ENCODE measurements at places on chromosomes 7 and 10. TPM values are rescaled to one million over a fixed set of nuclear protein-coding genes. Genes with fewer than 3 reads are reported as not detected.

ADARB2 gene
- total RNA-seq: under 0.01 TPM

GHRHR gene
- total RNA-seq: not detected

UTF1 gene
- total RNA-seq: not detected

DNA sequence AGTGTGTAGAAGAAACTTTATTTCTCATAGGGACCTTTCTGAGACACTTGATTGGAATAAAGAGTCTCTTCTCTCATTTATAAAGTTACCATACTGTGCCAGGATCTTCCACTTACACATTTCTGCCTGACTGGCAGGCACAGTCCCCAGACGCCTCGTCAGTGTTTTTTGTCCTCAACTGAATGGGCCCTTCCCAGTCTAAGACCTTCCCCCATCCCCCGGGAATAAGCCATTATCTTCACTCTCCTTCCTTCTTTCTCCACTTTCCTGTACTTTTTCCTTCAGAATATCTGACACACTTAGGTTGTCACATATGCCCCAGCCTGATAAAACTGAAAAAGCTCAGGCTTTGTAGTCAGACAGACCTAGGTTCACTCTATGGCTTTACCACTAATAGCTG, 35.3 kb upstream of the KCNIP2 start:
- no peak for DNase-seq

DNA sequence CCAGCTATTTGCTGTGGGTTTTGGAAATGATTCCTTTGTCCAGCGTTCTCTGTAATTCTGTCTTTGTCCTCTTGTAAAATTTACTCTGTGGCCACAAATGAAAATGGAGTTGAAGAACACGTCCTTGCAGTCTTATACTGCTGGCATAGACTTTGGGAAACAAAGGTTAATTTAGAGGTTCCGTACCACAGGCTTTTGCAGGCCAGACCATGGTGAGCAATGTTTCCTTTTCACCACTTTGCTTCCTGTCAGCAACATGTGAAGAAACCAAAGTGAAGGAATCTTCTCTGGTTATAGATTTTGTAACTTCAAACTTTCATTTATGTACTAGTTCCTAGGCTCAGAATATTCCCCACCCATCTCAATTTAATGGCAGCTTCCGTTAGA, 488.5 kb downstream of the MDFIC start:
- no peak for DNase-seq

DNA sequence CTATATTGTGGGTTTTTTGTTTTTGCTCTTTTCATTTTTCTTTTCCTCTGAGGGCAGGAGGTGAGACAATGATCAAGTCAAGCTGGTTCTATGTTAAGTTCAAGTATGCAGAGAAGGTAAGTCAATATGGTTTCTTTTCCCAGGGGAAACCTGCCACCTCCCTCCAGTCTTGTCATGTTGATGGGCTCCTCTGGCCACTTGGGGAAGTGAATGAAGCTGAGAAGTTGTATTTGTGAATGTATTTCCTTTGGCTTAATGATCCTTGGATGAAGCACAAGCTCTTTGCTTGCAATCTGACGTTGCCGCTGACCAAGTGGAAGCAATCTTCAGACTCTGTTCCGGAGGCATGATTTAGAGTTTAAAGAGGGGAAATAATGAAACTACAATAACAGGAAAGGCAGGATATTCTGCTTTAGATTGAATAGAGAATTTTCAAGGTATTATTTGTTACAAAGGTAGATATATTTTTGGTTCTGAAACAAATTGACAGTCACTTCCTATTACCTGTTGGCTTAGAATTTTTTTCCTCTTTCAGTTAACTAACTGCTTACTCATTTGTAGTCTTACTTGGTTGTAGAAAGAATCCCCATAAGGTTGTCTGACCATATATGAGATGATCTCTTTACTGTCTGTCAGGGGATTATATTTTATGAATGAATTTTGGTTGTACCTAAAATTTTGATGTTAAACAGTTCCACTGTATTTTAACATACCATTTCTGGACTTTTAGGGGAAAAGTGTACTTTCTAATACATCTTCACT, 369.6 kb downstream of the AUTS2 start:
- DNase-seq: no peak

DNA sequence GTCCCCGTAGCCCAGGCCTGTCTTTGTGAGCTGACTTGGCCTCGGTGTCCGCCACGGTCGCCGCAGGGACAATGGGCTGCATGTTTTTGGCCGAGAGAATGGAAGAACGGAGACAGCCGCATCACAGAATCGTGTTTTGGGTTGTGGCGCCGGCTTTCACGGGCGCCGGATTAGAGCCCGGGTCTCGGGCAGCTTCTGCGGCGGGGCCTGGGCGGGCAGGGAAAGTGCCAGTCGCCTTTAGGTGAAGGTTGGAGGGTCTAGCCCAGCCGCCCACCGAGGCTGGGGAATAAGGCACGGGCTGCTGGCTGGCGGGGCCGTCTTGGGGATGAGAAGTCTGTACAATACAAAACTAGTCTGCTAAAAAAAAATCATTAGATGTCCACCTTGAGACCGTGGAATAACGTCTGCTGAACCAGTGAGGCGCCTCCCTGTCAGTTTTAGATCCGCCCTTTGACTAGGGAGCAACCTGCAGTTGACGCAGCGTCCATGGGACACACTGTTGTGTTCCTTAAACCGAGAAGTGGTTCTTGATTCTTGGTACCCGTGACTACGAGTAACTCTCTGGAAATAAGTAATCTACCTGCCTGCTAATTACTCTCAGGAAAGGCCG, 577 bp downstream of the DNAJB9 start:
- DNase-seq: peak; percentile 66

GRCh38 chr7:27302590-27302989, 60.0 kb downstream of the EVX1 start:
- no peak for DNase-seq

- DNase-seq: no peak
These were observed 331.3 kb downstream of the PCDH15 start for GRCh38 chr10:54469587-54470323.

DNA sequence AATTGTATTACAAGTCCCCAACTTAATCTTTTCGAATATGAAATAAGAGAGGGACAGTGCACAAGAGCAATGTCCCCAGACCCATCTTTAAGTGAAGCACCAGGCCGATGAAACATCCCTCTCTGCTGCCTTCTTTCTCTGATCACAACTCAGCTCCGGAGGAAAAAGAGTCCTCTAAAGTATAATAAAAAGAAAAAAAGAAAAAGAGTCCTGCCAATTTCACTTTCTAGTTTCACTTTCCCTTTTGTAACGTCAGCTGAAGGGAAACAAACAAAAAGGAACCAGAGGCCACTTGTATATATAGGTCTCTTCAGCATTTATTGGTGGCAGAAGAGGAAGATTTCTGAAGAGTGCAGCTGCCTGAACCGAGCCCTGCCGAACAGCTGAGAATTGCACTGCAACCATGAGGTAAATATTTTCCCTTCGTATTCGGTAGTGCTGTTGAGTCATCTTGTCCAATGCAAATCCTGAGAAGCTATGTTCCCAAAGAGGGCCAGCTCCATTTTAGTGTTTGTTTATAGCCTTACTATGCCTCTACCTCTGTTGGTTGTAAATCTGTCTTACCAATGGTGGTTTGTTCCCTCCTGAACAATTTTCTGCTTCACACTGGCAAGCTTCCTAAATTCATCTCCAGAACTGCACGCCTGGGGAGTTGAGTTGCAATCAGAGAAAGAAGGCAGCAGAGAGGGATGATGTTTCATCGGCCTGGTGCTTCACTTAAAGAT, at the start of gene IFIT2:
Gene IFIT2, plus strand, starts transcription at position 326 of the 725 bp plus-strand sequence. Its CDS starts 78 bp downstream, at position 404.
- DNase-seq: no peak

GRCh38 chr10:125802739-125803138, 20.3 kb downstream of the UROS start:
- DNase-seq: no peak

GRCh38 chr10:116857156-116857555, 7.9 kb downstream of the ENO4 start:
- no peak for DNase-seq

- DNase-seq: no peak
These were observed 87.0 kb upstream of the GLCCI1 start for GRCh38 chr7:7881581-7881980.

Data from epithelial cell of proximal tubule (primary cell).